ENCODE measurements at places on chromosomes 13 and 19.

- no peak for DNase-seq
Measured at GRCh38 chr13:77000475-77000874, 8.6 kb downstream of the CLN5 start.

GRCh38 chr13:23627410-23627809 is 57.2 kb downstream of the TNFRSF19 start:
- no peak for DNase-seq

DNA sequence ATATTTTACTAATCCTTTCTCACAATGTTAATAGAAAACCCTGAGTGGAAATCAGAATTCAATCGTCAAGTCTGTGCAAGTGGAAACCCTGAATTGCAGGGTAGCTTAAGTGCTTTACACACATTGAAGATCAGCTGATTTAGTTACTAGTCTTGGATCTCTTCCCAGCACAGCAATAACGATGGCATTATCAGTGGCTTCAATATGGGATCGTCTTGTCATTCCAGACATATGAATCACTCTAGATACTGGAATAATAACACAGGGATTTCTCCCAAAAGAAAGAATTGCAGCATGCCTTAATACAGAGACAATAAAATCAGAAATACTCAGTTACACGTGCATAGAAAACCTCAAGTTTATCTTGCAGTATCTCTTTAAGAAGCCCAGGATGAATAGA is 12.6 kb upstream of the METTL21C start:
- no peak for DNase-seq

GRCh38 chr19:39814595-39814994 is 19.4 kb downstream of the DYRK1B start:
- DNase-seq, result no peak

- DNase-seq, result no peak
Measured at GRCh38 chr13:75857291-75857690, 221.2 kb downstream of the LMO7 start.

GRCh38 chr13:50187352-50188029 is 172.2 kb downstream of the KCNRG start:
- DNase-seq, result no peak

GRCh38 chr13:25136880-25137787 is 35.0 kb downstream of the AMER2 start:
- DNase-seq, result no peak

DNA sequence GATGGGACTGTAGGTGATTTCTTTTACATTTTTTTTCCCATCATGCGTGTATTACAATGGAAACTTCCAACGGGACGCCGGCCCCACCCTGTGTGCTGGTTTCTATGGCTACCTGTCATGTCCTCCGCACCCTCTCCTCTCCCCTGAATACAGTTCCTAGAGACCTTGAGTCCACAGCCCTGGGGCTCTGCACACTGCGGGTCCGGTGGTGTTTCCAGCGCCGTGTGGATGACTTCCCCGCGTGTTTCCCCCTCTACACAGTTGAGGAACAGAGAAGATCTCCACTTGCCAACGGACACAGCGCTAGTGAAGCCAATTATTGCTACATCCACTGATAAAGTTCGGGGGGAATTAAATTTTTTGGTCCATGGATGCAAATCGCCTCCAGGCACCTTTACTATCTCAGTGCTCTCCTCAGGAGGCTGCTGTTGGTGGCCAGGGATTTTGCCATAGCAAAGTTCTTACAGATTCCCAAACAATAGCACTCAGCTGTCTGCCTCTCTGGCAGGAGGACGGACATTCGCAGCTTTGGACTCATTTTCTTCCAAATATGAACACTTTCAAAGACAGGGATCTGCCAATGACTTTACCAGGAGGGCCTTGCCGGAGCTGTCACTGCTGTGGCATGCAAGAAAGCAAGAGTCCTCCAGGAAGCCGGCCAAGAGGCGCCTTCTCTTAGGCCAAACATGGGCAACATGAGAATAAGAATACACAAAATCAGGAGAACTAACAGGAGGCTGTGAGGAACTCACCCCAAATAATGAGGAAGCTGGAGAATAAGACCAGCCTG is 39.3 kb upstream of the GAS6 start:
- no peak for DNase-seq

DNA sequence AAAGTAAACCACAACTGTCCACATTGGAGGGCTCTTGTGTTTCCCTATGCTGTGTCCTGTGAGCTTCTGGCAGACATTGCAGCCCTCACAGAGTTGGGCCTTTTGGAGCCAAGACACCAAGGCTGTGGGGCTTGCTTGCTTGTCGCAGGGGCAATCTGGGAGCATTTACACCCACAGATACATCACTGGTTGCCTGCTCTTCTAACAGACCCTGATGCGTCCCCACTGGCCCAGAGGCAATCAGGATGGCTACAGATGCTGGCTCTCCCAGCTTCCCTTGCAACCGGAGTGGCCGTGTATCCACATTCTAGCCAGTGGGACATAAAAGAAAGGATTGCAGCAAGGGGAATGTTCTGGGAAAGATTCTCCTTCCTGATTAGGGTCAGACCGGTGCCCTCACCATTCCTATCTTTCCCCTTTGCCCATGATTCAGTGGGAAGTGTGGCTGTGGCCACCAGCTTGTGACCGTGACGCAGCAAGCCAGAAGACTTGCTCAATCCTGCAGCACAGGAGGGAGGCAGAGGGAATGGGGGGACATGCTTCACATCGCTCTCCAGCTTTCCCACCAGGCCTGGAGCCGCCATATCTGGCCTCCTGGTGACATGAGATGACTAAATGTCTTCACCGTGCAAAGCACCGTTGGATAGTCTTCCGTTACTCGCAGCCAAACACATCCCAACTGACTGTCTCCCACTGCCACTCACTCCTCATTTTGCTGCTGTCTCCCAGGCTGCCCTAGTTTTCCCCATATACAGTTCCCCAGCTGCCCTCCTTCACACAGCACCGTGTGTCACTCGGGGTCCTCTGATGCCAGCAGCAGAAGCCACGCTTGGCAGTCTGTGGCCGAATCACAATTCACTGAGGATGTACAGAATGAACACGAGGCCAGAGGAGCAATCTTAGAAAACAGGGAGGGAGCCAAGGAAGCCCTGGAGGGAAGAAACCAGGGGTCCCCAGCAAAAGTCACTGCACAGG is 151.0 kb downstream of the DPF1 start:
- DNase-seq, result no peak

DNA sequence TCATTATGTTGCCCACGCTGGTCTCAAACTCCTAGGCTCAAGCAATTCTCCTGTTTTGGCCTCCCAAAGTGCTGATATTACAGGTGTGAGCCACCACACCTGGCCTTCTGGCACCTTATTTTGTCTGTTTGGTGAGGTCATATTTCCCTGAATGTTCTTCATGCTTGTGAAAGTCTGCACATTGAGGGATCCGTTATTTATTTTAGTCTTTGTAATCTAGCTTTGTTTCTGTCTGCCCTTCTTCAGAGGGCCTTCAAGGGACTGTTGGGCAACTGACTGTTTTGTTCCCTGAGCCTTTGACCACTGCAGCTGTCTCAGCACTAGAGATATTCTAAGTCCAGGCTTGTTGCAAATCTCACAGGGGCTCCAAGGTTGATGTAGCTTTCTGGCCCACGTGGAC is 110.5 kb upstream of the RFC3 start:
- DNase-seq, result no peak

- DNase-seq, result no peak
Measured at GRCh38 chr13:46010148-46010547, 42.4 kb downstream of the ZC3H13 start.

DNA sequence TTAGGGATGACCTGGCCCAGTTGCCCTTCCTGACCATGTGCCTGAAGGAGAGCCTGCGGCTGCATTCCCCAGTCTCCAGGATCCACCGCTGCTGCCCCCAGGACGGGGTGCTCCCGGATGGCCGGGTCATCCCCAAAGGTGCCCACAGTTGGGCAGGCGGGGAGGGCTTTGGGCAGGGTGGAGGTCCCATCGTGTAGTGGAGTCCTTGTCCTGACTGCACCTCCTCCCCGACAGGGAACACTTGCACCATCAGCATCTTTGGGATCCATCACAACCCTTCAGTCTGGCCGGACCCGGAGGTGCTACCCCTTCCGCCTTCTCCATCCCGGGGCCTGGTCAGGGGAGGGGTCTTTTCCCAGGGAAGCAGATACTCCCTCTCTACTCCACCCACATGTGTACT is 31.7 kb upstream of the CYP4F8 start:
- DNase-seq, result no peak

- DNase-seq, result no peak
Measured at GRCh38 chr13:40236566-40237168, 429.8 kb downstream of the FOXO1 start.

GRCh38 chr13:48402325-48402932 is 10.5 kb downstream of the LPAR6 start:
- DNase-seq, result no peak

- DNase-seq, result no peak
Measured at GRCh38 chr19:1522838-1523237, 1.0 kb upstream of the PLK5 start.

DNA sequence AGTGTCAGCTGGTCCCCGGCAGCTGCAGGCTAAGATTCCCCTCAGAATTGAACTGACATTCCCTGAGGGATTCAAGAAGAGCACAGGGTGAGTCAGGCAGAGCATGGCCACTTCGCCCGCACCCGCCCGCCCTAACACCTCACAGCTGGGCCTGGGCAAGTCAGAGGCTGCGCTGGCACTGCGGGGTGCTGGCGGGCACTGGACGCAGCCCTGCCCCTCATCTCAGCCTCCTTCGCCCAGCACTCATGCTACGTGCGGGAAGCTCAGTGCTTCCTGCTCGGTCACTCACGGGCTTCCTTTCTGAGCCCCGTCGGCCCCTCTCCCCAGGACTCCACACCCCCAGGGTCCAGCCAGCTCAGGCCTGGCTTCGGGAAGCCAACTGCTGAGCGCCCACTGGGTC is 56.9 kb downstream of the MLLT1 start:
- DNase-seq, result no peak

DNA sequence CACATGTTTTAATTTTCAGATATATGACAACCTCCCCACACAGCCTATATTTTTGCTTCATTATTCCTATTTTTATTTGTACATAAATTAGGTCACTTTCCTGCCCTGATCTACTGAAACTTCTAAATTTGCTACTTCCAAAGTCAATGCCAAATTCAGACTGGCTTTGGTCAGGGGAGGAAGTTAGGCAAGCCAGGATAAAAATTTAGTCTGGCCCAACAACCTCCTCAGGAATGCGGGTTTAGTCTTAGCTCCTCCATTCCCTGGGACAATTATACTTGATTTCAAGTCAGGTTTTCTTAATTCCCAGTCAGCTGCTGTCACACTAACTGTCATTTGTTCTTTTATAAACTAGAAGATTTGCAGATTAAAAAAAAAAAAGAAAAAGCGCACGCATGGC is 84.3 kb downstream of the TM9SF2 start:
- DNase-seq, result no peak

DNA sequence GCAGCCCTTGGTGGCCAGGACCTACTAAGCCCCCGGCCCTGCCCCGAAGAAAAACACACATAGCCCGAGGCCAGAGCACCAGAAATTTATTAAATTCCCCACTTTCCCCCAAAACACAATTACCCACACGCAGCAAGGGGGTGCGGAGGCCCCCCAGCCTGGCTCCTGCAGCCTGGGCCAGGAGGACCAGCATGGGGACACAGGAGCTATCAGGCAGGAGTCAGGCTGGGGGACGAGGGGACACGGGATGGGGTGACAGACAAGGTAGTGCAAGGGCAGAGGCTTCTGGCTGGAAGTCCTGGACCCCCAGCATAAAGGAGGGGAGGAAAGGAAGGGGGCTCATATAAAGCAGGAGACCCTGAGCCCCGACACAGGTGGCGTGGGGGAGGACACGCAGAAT is 3.1 kb downstream of the RNU6-9 start:
- no peak for DNase-seq

- no peak for DNase-seq
Measured at GRCh38 chr13:21465710-21466160, 6.6 kb upstream of the ZDHHC20 start.

GRCh38 chr13:63696055-63696454 is 2280.4 kb upstream of the PCDH20 start:
- no peak for DNase-seq

DNA sequence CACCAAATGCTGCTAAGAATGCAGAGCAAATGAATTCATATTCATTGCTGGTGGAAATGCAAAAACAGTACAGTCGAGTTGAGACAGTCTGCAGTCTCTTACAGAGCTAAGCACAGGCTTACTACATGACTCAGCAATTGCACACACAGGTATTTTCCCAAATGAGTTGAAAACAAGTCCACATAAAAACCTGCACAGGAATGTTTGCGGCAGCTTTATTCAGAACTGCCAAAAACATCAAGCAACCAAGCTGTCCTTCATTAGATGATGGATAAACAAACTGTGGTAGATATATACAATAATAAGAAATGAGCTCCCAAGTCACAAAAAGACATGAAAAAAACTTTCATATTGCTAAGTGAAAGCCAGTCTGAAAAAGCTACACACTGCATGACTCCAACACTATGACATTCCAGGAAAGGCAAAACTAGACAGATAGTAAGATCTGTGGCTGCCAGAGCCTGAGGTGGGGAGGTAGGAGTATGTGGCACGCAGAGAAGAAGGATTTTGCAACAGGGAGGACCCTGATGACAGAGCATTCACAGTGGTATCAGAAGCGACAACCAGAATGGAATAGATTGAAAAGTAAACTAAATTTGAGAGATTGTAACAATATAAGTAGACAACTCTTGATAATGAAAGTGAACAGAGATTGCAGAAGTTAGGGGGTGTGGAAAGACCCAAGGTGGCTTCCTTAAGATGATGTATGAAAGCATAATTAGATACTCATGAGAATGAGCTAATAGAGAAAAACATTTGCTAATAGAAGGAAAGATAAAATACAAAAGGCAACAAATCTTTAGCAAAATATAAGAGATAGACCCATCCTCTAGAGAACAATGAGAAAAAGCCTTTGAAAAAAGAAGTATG is 52.7 kb downstream of the TSC22D1 start:
- peak; percentile 32 for DNase-seq

DNA sequence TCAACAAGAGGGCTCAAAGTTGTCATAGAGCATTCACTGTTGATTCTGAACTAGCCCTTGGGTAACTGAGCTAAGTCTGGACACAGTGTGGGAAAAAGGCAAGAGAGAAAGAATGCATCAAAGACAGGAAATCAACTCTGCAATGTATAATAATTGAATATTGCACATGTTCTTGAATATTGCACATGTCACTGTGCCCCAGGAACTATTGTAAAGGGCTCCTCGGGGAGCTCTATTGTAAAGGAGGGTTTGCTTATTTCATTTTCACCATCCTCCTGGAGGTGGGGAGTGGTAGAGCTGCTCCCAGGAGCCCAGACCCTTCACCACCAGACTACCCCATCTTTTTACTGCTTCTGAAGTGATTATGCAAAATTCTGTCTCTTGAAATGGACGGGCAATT is 44.4 kb upstream of the ITM2B start:
- no peak for DNase-seq

- no peak for DNase-seq
Measured at GRCh38 chr19:14118165-14119051, 846 bp upstream of the PRKACA start.

- no peak for DNase-seq
Measured at GRCh38 chr13:101730420-101731000, 278.0 kb downstream of the ITGBL1 start.

DNA sequence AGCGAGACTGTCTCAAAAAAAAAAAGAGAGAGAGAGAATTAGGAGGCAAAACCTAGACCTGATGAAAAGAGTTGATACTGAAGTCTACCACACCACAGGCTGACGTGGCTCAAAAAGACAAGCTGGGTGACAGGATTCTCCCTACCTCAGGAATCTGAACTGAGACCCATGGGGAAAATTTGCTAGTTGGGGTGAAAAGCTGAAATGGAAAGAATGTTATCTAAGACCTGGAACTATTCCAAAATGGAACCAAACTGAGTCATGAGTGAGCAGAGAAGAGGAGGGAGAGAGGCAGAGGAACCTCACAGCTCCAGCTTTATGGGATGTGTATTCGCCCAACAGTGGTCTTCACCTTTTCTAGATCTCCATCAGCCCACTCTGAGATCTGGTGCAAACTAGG is 11.7 kb downstream of the SMG9 start:
- no peak for DNase-seq
